ENCODE measurements at places on chromosomes 2 and 18.

GRCh38 chr18:12315911-12316310 lies 7.9 kb downstream of the TUBB6 start:
- DNase-seq: no peak

GRCh38 chr2:239910404-239910803 lies 114.7 kb downstream of the NDUFA10 start:
- DNase-seq: no peak

GRCh38 chr18:54149078-54149697 lies 75.3 kb downstream of the MBD2 start:
- DNase-seq: peak; percentile 53

GRCh38 chr2:99297994-99298393 lies 3.0 kb downstream of the LYG1 start:
- no peak for DNase-seq

- no peak for DNase-seq
Measured at GRCh38 chr2:75157435-75157834, 41.9 kb downstream of the TACR1 start.
